Tibial artery (tissue), 4 donors: ENCODE measurements at places on chromosomes 7 and 10.

DNA sequence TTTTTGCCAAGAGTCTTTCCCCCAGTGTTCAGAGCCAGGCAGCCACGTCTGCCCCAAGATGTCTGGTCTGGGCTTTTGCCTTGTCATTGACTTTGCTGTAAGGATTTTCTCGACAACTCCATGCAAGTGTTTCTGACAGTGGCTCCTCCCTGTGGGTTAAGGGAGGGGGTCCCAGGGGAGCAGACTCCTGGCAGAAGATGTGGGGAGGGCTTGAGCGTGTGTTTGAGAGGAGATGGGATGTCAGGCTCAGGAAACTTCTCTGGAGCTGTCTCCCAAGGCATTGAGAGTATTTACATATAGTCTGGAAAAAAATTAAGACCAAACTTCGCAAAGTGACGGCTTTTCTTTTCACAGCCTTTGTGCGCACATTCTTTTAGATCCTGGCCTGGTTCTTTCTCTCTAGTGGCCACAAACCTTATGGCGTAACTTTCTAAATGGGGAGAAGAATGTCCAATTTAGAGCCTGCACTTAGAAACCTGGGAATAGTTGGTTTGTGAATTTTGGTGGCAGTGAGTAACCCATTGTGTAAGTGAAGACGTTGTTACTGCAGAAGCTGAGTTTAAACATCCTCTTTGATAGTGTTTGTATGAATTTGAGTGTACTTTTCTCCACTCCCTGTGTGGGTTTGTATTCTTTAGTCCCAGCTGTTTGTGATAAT is 201.5 kb downstream of the LRMDA start:
- no peak for DNase-seq

GRCh38 chr7:132565885-132566284 is 10.4 kb downstream of the PLXNA4 start:
- DNase-seq = no peak

DNA sequence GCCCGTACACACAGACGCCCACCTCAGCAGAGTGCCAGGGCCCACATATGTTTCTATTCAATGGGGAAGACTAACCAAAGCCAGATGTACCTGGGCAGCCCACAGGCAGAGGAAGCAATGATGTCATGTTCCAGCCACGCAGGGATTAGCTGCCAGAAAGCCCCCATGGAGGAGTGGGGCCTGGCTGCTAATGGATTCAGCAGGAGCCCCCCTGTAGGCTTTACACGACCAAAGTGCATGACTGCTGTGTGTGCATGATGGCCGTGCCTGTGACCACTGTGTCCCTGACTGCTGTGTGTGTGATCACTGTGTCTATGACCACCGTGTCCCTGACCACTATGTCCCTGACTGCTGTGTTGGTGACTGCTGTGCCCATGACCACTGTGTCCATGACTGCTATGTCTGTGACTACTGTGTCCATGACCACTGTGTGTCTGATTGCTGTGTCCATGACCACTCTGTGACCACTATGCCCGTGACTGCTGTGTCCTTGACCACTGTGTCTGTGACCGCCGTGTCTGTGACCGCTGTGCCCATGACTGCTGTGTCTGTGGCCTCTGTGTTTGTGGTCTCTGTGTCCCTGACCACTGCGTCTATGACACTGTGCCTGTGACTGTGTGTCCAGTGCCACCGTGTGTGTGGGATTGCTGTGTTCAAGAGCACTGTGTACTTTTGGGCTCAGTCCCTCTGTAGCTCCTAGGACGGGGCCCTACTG is 409.3 kb downstream of the RPS24 start:
- DNase-seq = no peak

DNA sequence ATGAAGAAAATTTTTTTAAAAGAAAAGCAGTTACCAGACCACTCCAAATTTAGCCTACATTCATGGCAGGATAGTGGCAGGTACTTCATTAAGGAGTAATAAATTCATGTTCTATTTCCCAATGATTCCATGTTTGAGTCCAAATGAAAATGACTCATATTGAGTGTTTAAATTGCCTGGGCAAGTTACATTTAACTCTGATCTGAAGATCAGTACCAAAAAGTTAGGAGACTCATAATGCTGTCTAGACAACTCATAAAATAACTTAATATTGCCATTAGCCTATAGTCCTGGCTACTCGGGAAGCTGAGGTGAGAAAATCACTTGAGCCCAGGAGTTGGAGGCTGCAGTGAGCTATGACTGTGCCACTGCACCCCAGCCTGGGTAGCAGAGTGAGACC is 13.0 kb downstream of the BRAF start:
- DNase-seq = no peak

DNA sequence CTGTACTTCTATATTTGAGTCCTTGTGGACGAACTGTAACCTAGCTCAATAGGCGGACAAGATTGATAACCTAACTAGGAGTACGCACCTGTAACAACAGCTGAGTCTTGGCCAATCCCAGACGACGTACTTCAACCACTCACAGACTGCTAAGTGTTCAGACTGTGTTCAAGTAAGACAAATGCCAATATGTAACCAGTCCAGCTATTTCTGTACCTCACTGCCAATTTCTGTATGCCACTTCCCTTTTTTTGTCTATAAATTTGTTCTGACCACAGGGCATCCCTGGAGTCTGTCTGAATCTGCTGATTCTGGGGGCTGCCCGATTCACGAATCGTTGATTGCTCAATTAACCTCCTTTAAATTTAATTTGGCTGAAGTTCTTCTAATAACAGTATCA is 32.2 kb downstream of the HACD1 start:
- no peak for DNase-seq

GRCh38 chr7:4792537-4793126 is 17.2 kb downstream of the AP5Z1 start:
- no peak for DNase-seq

DNA sequence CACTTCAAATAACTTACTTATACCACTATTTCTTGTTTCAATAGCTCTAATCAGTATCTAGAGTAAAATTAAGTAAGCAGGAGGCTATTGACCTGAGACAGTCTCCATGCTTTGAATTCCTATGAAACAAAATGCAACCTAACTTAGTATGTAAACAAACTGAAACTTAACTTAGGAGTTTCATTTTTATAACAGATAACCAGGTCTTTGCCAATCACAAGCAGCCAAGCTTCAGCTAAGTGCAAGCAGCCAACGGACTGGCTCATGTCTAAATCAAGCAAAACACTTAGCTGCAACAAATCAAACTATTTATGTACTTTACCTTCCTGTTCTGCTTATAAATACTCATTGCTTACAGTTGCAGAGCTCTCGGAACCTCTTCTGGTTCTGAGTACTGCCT is 4.4 kb upstream of the GSTK1 start:
- DNase-seq = no peak

- no peak for DNase-seq
Observed at GRCh38 chr10:79358811-79359210, 11.5 kb downstream of the PPIF start.

GRCh38 chr10:32980242-32980557 is 22.2 kb upstream of the ITGB1 start:
- no peak for DNase-seq

- no peak for DNase-seq
Observed at GRCh38 chr10:96073722-96074121, 30.3 kb downstream of the CCNJ start.
